ENCODE measurements at places on chromosomes 12 and 14.

DNA sequence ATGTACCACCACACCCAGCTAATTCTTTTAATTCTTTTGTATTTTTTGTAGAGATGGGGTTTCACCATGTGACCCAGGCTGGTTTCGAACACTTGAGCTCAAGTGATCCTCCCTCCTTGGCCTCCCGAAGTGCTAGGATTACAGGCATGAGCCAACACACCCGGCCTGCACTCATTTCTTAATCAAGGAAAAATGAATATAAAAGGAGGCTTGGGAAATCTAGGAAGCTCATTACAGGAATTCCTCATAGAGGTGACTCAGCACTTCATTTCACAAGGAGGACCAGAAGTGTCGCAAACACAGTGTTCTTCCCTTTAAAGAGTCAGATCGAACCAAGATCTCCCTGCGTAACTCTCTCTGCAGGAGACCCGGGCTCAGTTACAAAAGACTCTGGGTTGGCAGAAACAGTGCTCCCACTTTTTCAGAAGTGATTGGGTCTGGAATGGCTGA is 30.3 kb downstream of the NFKBIA start:
- no peak for DNase-seq

- no peak for DNase-seq
Observed at GRCh38 chr14:23722675-23723074, 86.5 kb downstream of the DHRS2 start.

GRCh38 chr12:96132819-96133218 is 61.4 kb upstream of the ELK3 start:
- DNase-seq, result no peak

- peak; percentile 62 for DNase-seq
Observed at GRCh38 chr12:113005762-113006161, 27.4 kb downstream of the OAS2 start.

DNA sequence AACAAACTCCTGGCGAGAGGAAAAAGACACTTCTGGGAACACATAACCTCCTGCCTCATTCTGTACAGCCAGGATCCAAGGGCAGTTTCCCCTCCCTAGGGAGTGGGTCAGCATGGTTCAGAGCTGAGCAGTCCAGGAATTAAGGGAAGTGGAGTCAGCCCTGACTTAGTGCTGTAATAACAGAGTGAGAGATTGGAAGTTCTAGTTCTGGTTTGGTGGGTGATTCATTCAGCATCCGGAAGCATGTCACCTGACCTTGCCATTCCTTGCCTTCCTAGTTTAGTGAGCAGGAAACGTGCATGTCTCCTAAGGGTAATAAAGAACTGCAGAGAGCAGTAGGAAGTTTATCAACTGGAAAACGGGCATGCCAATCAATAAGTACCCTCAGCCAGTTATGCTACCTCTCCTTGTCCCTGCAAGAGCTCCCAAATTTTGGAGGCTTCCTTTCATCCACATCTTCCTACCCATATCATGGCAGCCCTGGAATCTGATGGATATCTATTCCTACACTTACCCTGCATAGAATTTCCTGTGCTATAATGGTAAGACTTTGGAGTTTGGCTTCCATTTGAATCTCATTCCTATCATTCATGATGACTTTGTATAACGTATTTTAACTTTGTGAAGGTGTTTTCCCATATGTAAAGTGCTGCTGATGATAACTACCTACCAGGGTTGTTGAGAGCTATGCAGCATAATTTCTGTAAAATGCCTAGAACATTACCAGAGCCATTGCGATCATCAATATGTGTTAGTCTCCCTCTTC is 28.5 kb upstream of the MAGOHB start:
- DNase-seq, result no peak

- no peak for DNase-seq
Observed at GRCh38 chr12:94261786-94262185, 113.4 kb downstream of the PLXNC1 start.

GRCh38 chr12:71872972-71873371 is 33.4 kb downstream of the TBC1D15 start:
- no peak for DNase-seq

DNA sequence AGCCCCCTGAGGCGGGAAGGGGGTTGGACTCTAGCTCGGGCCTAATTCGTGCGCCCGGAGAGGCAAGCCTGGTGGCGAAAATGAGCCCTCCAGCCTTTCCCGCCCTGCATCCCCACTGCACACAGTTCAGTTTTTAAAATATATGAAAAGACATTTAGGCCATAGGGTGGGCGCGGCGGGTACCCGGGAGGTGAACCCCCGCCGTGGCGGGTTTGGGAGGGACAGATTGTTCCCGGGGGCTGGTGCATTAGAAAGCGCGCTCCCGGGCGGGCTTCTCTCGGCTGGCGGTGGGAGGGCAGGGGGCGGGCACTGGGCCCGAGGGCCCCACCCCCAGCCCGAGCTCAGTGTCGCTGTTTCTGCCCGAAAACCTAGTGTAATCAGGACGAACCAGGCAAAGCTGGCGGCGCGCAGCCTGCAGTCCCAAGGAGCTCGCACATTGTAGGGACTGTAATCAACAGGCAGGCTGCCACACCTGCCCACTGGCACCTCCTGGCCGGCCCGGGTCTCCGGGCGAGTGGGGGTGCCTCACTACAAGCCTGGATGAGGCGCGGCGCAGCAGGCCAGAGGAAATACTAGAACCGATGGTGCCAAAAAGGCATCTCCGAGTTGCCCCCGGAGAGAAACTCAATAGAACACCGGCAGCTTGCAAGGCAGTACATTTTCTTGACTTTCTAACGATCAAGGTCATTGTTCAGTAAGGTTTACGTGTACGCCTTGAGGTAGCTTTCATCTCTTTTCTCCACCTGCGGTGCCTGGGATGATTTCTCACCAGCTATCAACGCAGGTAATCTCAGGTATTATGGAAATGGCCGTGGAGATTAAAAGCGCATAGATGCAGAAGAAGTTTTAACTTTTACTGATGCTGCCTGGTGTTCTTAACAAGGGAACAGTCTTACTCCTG is 764 bp upstream of the SPTB start:
- DNase-seq, result peak; percentile 74

DNA sequence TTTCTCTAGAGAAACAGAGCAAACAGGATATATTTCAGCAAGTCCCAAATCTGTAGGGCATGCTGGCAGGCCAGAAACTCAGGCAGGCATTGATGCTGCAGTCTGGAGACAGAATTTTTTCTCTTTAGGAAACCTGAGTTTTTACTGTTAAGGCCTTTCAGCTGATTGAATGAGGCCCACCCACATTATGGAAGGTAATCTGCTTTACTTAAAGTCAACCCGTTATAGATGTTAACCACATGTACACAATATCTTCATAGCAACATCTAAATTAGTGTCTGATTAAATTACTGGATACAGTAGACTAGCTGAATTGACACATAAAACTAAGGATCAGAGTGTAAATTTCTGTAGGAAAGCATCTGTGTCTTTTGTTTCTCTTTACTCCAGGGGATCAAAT is 65.2 kb downstream of the SRGAP1 start:
- no peak for DNase-seq

GRCh38 chr12:57717131-57717530 is 21.4 kb downstream of the AGAP2 start:
- no peak for DNase-seq

DNA sequence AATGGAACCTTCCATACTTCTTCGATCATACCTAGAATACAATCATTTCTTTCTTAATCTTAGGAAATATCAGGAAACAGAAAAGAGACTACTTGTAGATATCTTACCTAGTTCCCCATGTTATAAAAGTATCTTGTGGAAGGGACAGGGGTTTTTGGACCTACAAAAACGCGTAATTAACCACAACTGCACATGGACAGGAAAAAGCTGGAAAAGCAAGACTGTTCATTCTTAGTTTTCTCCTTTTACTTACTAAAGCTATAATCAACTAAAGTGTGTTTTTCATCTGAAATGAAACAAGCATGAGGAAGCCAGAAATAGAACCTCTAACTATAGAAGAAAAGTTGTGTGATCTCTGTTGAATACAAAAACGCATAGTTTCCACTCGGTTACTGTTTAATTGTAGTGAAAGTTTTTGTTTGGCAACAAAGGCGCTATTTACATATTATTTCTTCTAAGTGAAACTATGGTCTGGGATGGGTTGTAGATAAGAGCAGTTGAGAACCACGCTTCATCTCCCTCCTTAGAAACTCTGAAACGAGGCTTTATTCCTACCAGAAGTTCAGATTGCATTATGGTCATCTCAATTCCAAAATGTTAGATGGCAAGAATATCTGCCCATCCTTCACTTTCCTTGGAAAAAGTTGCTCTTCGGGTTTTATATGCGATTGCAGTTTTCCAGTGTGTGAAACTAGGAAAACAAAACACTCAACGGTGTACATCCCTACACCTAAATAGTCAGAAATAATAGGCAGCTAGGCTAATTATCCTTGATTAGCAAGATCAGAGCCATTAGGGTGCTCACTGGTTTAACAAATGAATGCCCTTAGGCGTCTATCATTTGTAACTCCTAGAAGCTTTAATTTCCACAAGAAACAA is 1.1 kb downstream of the BCAT1 start:
- no peak for DNase-seq

DNA sequence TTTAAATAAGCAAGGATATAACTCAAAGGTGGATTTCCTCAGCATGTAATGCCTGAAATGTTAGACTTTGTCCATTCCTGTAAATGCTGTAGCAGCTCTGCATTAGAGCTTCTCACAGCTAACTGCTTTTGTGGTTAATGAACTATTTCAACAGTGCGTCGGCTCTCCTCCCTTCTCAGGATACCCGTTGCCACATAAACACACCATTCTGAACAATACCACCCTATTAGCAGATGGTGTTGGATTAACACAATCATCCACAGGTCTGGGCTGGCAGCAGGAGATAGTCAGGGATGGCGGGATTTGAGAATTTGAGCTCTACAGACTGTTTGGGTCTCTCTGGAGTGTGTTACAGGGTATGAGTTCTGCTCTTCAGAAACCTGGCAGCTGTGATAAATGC is 33.5 kb upstream of the C12orf42 start:
- DNase-seq, result peak; percentile 66

DNA sequence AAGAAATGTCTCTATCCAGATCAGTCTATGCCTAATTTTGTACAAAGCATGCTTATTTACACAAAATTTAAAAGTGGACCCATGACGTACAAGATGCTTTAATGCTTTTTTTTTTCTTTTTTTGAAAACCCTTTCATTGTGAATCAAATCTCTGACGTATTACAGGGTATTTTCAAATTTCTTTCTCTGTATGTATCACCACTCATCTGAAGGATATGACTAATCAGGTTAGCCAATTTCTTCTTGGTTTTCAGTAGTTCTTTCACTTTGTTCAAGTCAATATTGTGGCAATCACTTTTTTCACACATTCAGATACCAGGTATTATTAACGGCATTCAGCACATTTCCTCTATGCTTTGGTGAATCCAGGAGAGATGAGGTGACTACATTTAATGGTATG is 685.3 kb downstream of the TRHDE start:
- no peak for DNase-seq

GRCh38 chr12:2853626-2854025 is 3.2 kb downstream of the TEX52 start:
- peak; percentile 95 for DNase-seq

DNA sequence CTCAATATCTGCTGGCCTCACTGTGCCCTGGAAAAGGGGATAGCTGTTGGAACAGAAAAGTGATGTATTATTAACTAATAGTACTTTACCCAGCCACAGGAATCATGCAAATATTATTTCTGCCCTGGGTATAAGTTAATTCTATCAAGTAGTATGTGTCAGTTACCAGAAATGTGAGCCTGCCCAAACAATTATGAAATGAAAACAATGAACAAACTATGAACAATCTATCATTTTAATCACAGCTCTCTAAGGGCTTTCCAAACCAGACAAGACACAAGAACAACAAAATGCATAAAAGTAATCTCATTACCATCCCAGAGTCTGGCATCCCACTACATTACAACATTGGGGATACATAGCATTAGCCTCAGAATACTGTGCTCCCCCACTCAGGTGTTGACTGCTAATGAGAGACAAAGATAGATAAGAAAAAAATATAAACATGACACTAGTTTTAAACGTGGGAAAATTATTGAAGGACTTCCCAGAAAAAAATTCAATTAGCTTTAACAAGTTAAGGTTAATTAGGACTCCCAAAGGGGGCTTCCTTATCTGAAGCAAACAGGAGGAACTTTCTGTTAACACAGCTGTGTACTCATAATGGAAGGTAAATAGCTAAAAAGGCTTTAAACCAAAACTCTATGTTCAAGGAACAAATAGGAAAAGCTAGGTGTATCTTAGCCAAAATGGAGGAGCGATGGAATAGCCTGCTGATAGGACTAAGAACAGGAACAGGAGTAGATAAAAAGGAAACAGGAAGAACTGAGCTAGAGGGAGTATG is 3.3 kb downstream of the DCAF5 start:
- no peak for DNase-seq

- peak; percentile 83 for DNase-seq
Observed at GRCh38 chr14:63045612-63046320, 508 bp upstream of the KCNH5 start.

DNA sequence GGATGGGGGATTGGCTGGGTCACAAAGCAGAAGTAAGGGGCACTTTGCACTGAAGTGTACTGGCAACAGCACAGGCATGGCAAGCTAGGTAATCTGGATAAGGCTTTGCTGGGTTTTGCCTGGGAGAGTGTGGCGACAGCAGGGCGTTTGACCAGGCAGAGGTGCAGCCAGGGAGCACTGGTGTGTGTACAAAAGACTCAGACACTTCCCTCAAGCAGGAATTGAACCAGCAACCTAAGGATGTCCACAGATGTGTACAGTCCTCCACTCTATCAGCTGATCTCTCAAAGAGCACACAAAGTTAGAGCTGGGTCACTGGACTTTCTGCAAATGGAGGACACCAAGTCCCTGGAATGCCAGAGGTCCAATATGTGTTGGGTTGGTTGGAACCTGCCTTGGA is 15.4 kb upstream of the RNASE4 start:
- DNase-seq, result no peak

DNA sequence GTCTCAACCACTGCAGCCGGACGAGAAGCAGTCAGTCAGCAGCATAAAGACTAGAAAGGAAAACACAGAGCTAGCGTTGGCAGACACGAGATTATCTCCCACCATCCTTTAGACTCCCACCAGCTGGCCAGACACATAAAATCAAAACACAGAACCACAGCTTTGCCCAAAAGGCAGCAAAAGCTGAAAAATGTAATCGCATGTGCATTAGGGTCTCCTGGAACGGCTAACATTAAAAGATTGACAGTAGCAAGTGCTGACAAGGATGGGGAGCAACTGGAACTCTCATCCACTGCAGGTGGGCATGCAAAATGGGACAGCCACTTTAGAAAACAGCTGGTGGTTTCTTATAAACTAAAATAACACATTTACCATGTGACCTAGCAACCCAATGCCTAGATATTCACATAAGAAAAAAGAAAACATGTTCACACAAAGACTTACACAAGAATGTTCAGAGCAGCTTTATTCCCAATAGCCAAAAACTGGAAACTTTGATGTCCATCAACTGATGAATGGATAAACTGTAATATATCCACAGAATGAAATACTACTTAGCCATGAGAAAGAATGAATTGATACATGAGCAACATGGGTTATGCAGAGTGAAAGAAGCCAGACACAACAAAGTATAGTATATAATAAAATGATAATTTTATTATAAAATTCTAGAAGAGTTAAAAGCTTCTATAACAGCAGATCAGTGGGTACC is 37.7 kb downstream of the NCOR2 start:
- no peak for DNase-seq

All from D341Med (cell line).